Esophagus mucosa (tissue), 1 donor: ENCODE measurements at places on chromosomes 16 and 17.

DNA sequence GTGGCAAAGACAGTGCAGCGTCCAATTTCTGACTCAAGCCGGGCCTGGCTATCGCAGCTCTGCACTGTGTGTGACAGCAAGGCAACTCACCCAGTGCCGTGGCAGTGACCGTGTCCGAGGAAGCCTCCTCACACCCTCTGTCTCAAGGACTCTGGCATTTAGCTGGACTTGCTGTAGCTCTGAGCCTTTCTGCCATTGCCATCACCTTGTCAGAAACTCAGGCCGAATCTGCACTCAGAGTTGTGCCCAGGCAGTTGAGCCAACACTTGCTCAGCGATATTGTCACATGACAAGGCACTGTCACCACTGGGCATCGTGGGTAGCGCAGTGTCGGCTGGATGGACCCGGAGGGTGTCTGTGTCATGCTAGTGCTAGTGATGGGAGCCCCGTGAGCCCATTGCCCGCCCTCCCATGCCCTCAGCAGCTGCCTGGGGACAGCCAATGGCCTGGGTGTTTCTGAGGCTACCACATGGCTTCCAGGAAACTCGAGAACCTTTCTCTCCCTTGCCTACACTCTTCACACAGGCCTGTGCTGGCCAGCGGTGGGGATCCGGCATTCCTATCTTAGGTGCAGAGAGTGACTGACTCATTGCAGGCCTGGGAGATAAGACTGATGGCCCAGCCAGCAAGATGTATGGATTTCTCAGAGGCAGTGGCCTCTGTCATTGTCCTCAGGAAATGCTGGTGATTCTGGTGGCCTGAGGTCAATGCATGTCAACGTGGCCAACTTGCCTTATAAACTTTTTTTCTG lies 22.1 kb upstream of the STH start:
- no peak for ATAC-seq

- no peak for ATAC-seq
Measured at GRCh38 chr17:80349151-80349651, 65.8 kb upstream of the ENDOV start.

DNA sequence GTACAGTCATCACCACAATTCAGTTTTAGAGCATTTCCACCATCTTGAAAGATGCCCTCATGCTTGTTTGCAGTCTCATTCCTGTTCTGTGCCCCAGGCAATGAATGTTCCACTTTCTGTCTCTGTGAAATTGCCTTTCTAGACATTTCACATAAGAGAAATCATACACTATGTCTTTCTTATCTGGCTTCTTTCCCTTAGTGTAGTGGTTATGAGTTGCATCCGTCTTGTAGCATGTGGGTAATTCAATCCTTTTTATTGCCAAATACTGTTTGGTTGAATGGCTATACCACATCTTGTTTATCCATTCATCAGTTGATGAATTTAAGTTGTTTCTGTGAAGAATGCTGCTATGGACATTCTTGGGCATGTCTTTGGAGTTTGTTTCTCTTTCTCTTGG lies 132.5 kb upstream of the PLCG2 start:
- ATAC-seq, result no peak

- no peak for ATAC-seq
Measured at GRCh38 chr16:77612596-77612995, 109.7 kb upstream of the NUDT7 start.

DNA sequence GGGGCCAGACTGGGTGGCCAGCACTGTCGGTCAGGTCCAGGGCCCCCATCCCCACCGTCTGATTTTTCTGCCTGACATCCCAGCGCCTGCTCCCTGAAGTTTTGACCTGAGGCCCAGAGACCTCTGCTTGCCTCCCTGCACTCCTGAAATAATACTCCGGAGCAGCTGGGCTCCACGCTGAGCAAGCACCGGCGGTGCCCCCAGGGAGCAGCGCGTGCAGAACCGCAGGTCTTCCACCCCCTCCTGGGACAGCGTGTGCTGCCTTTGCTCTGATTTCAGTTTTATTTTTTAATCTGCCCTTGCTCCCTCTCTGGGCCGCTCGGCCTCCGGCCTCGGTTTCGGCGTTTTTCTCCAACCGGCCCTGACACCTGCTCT lies 132.4 kb upstream of the GSE1 start:
- no peak for ATAC-seq

DNA sequence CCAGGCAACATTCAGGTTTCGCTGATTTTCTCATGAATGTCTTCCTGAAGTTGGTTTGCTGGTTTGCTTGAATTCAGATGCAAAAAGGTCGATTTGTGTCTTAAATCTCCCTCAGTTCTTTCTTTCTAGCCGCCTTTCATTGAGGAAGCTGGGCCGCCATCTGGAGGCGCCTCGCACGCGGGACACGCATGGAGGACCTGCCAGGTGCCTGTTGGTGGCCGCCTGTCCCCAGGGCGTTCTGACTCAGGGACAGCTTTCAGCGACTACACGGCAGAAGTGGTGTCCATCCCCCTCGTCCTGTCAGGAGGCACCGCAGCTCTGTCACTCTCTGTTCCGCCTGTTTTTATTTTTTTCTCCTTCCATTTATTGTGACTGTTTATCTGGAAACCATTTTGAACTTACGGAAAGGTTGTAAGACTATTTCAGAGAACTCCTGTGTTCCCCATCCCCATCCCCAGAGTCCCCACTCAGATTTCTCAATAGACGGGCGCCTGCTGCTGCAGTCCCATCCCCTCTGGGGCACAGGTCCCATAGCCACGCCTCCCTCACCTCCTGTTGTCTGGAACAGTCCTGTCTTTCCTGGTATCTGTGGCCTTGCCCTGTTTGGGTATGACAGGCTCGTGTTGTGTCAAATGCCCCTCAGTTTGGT lies 33.2 kb downstream of the COX4I1 start:
- ATAC-seq, result peak; percentile 35

DNA sequence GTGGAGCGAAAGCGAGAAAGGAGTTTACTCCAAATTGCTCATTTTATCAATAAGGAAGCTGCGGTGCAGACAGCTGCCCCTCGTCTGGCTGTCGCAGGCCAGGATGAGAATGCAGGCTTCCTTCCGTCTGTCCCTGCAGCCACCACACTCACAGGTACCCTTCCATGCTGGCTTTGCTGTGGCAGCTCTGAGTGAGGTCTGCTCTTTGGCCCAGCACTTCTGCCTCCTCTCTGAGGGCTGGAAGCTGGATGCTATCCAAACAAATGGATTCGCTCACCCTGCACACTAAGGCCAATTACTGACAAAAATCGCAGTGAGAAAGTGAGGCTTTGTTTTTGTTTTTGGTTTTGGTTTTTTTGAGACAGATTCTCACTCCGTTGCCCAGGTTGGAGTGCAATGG lies 7.0 kb downstream of the ARMC7 start:
- ATAC-seq, result no peak

DNA sequence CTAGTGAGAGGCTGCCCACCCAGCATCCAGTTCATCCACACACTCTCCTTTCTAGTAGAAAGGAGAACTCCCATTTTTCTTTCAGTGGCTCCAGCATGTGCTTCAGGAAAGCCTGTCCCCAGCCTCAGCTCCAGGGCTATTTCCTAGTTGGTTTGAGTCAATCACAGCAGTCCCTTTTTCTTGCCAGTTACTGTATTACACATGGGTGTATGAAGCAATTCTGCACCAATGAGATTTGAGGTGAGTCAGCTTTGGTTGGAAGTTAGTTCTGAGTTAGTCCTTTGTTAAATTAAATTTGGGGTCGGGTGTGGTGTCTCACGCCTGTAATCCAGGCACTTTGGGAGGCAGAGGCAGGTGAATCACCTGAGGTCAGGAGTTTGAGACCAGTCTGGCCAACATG lies 24.8 kb downstream of the RAD51D start:
- ATAC-seq, result peak; percentile 94

GRCh38 chr17:57261084-57261461 lies 4.8 kb downstream of the MSI2 start:
- ATAC-seq, result no peak

GRCh38 chr16:14289692-14290340 lies 218.7 kb downstream of the MRTFB start:
- no peak for ATAC-seq

DNA sequence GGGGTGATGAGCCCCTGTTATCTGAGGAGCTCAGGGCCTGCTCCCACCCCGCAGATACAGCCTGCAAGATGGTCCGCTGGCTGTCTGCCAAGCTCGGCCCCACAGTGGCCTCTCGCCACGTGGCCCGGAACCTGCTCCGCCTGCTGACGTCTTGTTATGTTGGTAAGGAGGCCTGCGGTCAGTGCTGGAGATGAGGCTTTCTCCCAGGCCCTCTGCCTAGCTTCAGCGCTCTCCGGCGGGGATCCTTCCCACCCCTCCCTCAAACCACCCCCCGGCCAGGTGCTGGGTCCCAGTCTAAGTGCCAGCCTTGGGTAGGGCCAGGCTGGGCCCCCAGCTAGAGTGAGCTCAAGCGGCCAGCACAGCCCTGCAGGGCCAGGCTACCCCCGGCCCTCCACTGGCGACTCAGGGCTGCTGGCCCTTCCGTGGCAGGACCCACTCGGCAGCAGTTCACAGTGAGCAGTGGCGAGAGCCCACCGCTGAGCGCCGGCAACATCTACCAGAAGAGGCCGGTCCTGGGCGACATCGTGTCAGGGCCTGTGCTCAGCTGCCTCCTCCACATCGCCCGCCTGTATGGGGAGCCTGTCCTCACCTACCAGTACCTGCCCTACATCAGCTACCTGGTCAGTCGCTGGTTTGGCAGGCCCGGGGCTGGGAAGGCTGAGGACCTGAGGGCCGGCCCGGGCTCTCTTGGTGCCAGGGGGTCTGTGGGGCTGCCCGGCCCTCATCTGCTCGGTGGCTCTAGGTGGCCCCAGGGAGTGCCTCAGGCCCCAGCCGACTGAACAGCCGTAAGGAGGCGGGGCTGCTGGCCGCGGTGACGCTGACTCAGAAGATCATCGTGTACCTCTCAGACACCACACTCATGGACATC lies 6.1 kb downstream of the WDR81 start:
- ATAC-seq, result peak; percentile 68

DNA sequence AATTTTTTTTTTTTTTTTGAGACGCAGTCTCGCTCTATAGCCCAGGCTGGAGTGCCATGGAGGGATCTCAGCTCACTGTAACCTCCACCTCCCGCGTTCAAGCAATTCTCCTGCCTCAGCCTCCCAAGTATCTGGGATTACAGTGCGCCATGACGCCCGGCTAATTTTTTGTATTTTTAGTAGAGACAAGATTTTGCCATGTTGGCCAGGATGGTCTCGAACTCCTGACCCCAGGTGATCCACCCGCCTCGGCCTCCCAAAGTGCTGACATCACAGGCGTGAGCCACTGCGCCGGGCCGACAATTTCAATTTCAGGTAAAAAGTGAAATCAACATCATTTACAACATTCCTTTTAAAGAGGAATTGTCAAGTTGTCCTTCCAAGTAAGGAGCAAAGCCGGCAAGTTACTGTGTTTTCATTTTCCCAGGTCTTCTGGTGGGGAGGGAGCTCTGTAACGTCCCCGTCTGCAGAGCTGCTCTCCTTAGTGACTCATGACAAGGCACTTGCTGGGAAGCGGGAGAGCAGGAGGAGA lies 873 bp downstream of the NPLOC4 start:
- peak; percentile 65 for ATAC-seq

DNA sequence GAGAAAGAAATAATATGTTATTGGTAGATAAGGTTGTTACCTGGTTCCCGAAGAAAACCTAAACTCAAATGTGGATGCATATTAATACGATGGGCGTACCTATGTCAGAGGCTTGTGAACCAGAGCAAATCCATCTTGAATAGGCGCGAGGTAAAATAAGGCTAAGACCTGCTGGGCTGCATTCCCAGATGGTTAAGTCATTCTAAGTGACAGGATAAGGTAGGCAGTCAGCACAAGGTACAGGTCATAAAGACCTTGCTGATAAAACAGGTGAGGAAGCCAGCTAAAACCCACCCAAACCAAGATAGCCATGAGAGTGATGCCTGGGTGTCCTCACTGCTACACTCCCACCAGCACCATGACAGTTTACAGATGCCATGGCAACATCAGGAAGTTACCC lies 1400.1 kb downstream of the CDH8 start:
- no peak for ATAC-seq

GRCh38 chr16:86050111-86050510 lies 151.1 kb downstream of the IRF8 start:
- ATAC-seq, result no peak

DNA sequence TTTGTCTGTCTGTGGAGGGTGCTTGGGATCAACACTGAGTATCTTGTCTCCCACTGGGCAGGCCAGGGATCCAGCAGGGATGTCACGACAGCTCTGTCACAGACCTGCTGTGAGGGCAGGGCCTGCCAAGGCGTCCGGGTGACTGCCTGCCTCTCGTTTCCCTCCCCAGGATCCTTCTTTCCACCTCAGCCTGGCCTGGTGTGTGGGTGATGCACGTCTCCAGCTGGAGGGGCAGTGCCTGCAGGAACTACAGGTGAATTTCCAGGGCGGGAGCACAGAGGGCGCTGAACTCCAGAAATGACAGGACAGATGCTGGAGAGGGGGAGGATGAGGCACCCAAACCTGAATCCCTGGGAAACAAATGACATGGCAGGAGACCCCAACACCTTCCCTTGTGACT lies 6.8 kb upstream of the MMP15 start:
- ATAC-seq, result no peak

DNA sequence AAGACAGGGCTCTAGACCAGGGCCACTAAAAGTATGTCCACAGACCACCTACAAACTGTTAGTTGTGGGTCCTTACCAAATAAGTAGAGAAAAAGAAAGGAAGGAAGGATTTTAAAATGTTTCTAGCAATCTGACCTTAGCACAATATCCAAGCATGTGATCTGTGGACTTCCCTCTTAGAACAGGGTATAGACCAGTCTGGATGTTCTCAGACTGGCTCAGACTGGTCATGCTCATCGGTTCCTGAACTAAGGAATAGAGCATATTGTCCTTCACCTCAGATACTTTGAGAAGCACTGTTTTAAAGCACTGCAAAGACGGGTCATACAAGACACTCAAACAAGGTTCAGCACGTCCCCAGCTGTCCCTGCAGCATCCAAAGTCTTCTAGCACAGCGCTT lies 25.8 kb downstream of the CUEDC1 start:
- ATAC-seq, result no peak

- no peak for ATAC-seq
Measured at GRCh38 chr16:830871-831570, 30.5 kb upstream of the GNG13 start.

GRCh38 chr16:14198572-14198971 lies 127.5 kb downstream of the MRTFB start:
- no peak for ATAC-seq

DNA sequence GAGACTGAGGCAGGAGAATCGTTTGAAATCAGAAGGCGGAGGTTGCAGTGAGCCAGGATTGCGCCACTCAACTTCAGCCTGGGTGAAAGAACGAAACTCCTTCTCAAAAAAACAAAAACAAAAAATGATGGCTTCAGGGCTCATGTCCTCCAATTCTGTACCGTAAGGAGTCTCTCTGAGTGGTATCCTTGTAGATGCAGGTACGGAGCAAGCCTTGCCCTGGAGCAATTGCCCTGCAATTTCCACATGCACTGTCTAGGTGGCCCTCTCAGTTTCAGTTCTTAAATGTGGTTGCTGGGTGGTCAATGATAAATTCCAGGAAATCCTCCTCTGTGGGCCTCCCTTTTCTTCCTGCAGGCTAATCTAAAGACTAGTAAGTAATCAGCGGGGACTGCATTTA lies 10.6 kb downstream of the TMEM238L start:
- no peak for ATAC-seq

DNA sequence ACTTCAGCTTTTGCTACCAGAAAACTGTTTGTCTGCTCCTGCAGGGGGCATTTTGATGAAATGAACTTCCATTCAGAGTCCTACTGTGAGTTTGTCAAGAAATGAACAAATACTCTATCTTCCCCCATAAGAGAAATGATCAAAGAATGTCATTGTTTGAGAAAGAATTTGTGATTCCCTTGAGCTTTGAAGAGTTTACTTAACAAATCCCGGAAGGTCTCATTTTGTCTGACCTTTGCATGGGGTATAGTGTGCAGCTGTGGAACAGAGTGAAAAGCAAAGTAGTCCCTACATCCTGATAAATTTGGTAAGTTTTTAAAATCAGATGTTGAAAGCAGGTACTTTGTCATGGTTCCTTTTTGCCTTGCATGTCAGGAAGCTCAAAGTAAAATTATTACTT lies 178.0 kb downstream of the ABCC12 start:
- no peak for ATAC-seq
